Kidney (tissue), 22 donors: ENCODE measurements at places on chromosomes 7 and 10. TPM values are rescaled to one million over a fixed set of nuclear protein-coding genes. Genes with fewer than 3 reads are reported as not detected.

DNA sequence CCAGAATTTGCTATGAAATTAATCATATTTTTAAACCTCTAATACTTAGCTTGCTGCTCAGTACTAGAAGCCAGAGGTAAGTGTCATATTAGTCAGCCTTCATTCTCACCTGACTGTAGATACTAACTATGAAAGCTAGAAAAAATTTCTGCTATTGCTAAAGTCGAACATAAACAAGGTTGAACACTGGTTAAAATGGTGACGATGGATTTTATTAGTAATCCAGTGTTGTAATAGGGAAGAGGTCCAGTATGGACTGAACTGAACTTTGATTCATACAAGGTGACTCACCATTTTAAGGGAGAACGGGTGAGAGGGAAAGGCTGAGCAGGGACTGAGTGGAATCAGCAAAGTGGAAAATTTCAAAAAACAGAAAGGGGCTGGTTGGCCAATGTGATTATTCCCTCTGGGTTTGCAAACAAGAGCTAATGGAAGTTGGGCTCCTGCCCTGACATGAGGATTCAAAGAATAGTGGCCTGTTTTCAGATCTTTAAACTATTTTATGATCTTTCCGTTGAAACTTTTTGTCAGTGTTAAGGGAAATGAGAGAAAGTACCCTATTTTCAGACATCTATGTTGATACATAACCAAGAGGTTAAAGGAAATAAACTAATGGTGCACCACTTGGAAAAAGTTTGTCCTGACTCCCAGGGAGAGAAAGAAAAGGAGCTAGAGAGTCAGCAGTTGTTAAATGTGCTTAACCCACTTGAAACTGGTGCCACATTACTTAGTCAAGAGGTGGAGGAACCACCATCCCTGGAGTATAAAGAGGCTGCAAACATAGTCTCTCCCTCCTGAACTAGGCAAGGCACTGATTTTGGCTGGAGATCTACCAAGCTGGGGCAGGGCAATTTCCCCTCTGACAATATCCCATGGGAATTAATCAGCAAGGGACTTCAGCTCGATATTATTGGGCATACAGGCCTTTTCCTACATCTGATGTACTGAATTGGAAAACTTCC lies 15.3 kb upstream of the AKR1C1 start:
- DNase-seq: no peak
- H3K27ac ChIP-seq: peak overlapping the region; percentile 82
- H3K27me3 ChIP-seq: no peaks in the 10 kb centered on the region
- no peaks in the 10 kb centered on the region for H3K4me1 ChIP-seq
- no peak overlapping the region for H3K4me3 ChIP-seq
- H3K36me3 ChIP-seq: no peaks in the 10 kb centered on the region

Gene NDUFB8
- 162 TPM for total RNA-seq

- H3K4me1 ChIP-seq: no peaks in the 10 kb centered on the region
- H3K27me3 ChIP-seq: no peaks in the 10 kb centered on the region
- H3K4me3 ChIP-seq: no peak overlapping the region
- no peak for DNase-seq
- no peaks in the 10 kb centered on the region for H3K36me3 ChIP-seq
These were observed 664.9 kb downstream of the SUGCT start for GRCh38 chr7:40799493-40800403.

DNA sequence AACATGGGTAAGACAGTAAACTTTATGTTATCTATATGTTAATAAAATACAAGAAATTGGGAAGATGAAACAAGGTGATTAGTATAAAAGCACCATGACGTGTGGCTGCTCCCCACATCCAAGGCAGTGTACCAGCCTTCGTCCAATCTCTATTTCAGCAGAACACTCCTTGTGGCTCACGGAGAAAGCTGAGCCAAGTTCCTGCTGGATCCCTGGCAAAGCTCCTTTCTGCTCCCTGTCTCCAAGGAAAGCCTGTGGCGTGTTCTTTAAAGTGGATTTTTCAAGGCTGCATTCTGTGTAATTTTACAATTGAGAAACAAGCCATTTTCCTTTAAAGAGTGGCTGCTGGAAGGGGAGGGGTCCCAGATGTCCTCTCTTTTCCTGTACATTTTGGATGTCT lies 467.3 kb downstream of the PTPRN2 start:
- H3K4me3 ChIP-seq: no peak overlapping the region
- H3K4me1 ChIP-seq: no peaks in the 10 kb centered on the region
- no peak for DNase-seq
- no peak overlapping the region for H3K27ac ChIP-seq

GRCh38 chr7:130899638-130900401 lies 165.8 kb upstream of the KLF14 start:
- DNase-seq: peak; percentile 42
- peak overlapping the region; percentile 78 for H3K27ac ChIP-seq

Gene SLC35G1
- 3.1 TPM for total RNA-seq

DNA sequence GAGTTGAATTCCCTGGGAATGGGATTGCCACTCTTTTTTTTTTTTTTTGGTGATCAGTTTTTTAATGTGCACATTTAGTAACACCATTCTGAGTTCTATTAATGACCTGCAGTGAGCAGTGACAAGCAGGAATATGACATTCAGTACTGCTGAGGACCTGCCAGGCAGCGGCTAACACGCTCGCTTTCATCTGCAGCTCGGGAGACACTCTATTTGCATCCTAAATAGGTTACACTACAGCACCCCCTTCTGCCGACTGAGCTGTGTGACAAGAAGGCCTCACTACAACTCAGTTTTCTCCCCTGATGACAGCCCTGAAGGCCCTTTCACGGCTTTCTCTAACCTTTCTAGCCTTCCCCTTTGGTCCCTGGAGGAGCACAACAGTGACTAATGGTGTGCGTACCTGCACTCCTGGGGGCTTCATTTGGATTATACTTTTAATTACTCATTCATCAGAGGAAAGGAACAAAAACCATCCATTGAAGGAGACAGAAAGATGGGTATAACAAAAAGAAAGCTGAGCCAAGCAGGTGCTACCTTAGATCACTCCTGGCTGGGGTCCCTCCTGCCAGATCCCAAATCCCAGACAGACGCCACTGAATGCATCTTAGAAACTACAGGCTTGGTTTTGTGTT lies 872.4 kb downstream of the LRMDA start:
- no peak overlapping the region for H3K4me3 ChIP-seq
- peaks cover 17% of the 10 kb centered on the region for H3K4me1 ChIP-seq
- no peaks in the 10 kb centered on the region for H3K27me3 ChIP-seq
- peak; percentile 94 for DNase-seq

DNA sequence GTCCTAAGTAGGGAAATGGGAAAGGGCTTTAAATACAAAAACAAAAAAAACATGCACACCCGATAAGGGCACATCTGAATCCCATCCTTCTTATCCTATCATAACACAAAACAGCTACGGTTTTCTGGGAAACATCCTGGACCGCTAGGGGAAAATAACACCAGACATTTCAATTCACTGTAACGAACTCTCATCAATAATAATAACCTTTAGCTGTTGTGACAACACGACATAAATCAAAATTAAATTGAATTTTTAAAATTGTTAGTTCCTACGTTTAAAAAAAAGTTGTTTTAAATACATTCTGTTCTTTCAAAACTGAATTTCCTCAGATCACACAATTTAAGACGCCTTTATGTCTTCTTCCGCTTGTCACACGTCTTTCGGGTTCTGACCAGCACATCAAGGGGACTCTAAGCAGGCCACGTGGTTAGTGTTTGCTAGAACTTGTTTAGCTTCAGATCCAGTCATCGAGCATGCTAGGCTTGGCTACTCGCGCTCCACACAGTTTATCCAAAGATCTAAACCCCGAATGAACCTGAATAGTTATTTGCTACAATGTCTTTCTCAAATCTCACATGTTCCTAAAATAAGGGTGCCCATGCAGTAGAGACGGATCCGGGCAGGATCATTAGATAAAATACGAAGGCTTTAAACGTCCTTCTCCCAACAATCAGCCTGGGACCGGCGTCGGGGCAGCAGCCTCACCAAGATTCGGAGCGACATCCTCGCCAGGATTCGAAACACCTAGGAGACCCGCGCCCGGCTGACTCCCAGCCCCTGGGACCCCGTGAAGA lies 839 bp downstream of the IKZF5 start:
- no peaks in the 10 kb centered on the region for H3K4me1 ChIP-seq
- H3K36me3 ChIP-seq: no peaks in the 10 kb centered on the region
- no peaks in the 10 kb centered on the region for H3K27me3 ChIP-seq
- H3K27ac ChIP-seq: peak overlapping the region; percentile 91

- no peaks in the 10 kb centered on the region for H3K27me3 ChIP-seq
- H3K27ac ChIP-seq: no peak overlapping the region
- H3K4me1 ChIP-seq: peaks cover 3% of the 10 kb centered on the region
- no peak for DNase-seq
These were observed 27.5 kb downstream of the XPNPEP1 start for GRCh38 chr10:109895848-109896247.

DNA sequence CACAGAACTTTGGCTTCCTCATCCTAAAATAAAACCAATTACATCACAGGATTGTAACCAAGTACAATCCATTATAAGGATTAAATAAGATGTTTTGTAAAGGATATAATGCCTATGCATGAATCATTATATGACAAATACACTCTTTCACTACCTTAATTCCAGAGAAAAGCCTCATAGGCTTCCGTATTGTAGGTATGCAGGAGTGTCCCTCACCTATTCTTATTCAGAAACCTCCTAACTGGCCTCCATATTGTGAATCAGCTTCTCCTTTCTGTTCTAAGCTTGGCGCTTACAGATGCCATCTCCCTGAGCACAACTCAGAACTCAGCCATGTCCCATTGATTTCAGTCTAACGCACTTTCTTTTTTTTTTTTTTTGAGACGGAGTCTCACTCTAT lies 69.6 kb upstream of the CAPZA2 start:
- H3K27ac ChIP-seq: no peak overlapping the region
- DNase-seq: no peak
- no peaks in the 10 kb centered on the region for H3K4me1 ChIP-seq
- H3K27me3 ChIP-seq: no peaks in the 10 kb centered on the region
- H3K4me3 ChIP-seq: no peak overlapping the region

DNA sequence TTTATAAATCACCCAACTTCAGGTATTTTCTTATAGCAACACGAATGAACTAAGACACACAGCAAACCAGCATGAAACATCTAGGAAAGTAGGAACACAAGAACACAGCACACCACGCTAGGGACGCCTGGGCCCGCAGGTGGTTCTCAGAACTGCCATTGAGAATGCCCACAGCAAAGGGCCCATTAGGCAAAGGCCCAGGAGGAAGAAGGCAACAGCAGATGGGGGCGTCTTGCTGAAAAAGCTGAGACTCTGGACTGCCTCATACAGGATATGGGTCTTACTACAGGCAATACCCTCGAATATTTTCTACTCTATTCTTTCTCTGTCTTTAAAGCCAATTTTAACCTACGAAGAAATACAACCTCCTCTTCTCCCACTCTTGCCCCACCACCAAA lies 77.3 kb downstream of the PARD3 start:
- no peaks in the 10 kb centered on the region for H3K4me1 ChIP-seq
- H3K27me3 ChIP-seq: no peaks in the 10 kb centered on the region
- no peak for DNase-seq

DNA sequence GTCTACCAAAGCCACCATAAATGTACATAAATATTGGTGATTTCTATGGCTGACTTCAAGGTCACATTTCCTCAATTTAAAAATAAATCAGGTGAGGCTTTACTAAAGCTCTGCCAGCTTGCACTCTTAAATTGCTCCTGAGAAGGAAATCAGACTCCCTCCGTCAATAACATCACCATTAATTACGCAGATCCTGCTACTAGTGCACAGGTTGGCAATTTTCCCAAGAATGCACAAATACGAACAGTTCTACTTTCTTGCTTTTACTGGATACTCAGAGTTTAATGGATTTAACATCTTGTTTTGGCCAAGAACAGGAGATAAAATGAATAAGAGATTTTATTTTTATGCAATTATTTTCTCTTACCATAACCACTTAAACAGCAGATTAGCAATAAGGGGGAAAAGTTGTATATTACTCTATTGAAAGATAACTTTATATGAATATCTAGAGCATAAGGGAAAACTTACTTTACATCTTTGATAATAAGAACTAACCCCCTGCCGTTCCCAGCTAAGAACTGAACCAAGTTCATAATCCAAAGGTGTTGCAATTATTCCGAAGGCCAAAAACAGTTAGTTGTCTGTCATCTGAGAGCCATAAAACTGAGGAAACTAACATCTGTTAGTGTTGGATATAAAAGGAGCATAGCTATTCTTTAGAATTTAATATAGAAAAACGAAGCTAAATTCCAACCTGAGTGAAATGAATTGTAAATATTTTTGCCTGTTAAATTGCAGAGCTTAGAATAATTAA lies 140.5 kb downstream of the TWIST1 start:
- H3K27me3 ChIP-seq: no peaks in the 10 kb centered on the region
- H3K27ac ChIP-seq: no peak overlapping the region
- H3K4me1 ChIP-seq: no peaks in the 10 kb centered on the region

GRCh38 chr7:92496876-92497275 lies 19.1 kb upstream of the ERVW-1 start:
- no peaks in the 10 kb centered on the region for H3K27me3 ChIP-seq
- H3K4me1 ChIP-seq: no peaks in the 10 kb centered on the region
- DNase-seq: no peak
- no peak overlapping the region for H3K27ac ChIP-seq
- H3K36me3 ChIP-seq: peaks cover 14% of the 10 kb centered on the region

Gene MMRN2
- total RNA-seq: 65.9 TPM

- DNase-seq: peak; percentile 76
- no peaks in the 10 kb centered on the region for H3K36me3 ChIP-seq
- no peaks in the 10 kb centered on the region for H3K4me1 ChIP-seq
- H3K27ac ChIP-seq: no peak overlapping the region
- no peaks in the 10 kb centered on the region for H3K27me3 ChIP-seq
- H3K4me3 ChIP-seq: no peak overlapping the region
These were observed 5.7 kb downstream of the HIP1 start for GRCh38 chr7:75732764-75733630.

Gene PRPS1L1
- not detected for total RNA-seq

DNA sequence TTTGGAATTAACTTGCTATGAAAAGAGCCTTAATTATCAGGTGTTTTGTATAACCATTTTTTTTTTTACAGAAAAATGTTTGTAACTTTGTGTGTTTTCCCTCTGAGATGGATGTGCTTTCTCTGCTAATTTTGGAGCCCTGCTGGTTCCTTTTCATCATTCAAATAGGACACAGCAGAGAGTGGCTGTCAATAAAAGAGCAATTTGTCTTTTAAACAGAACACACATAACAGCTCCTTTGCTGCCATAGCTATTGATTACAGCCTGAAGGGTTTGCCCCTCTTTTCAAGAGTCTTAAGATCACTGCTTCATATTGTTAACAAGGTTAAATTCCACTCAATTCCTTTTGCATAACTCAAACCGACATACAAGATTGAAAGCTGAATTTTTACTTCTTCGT lies 187.2 kb upstream of the MBL2 start:
- H3K27me3 ChIP-seq: no peaks in the 10 kb centered on the region
- no peak overlapping the region for H3K4me3 ChIP-seq
- no peak overlapping the region for H3K27ac ChIP-seq
- no peak for DNase-seq
- H3K4me1 ChIP-seq: no peaks in the 10 kb centered on the region
- no peaks in the 10 kb centered on the region for H3K36me3 ChIP-seq

Gene FAM24A
- not detected for total RNA-seq

Gene LRRC4
- 1.6 TPM for total RNA-seq

Gene GIMAP1
- total RNA-seq: 10.2 TPM

Gene ADIRF
- 357 TPM for total RNA-seq

Gene SDHAF3
- total RNA-seq: 17.2 TPM
